ENCODE measurements at places on chromosomes 2 and 18.
A peak's percentile ranks its signal among the peaks of the same experiment; 100 is the strongest.

DNA sequence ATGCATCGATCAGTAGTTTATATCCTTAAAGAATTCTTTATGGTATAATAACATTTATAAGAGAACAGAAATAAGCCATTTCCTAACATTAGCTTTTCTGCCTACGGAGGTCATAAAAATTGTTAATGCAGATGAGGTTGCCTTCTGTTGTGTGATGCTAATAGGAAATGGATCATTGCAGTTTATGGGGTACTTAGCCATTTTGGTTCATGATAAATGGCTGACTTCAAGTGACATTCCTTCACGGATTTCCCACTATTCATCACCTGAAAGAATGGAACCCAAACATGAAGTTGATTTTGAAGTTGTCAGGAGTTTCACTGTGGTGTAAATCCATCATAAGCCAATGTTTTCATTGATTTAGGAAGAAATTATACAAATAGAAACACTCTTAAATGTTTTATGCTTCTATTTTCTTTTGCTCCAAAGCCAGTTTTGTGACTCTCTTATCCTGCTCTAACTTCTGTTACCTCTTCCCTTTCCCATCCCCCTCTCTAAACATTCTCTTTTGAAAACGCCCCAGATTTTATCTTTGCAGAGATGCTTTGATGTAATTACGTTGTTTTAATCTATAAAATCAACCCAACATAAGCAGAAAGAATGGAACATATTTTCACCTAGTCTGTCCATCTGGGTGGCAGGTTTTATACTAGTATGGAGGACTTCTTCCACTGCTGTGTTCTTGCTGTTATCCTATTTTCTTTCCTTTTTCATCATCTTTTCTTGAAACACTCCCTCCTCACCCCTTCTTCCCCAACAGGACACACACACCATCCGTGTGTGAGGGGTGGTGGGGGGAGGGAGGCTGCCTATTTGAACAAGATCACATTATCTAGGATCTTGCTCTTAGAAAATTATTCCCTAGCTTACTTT is 58.2 kb downstream of the GREB1L start:
- DNase-seq, result no peak

DNA sequence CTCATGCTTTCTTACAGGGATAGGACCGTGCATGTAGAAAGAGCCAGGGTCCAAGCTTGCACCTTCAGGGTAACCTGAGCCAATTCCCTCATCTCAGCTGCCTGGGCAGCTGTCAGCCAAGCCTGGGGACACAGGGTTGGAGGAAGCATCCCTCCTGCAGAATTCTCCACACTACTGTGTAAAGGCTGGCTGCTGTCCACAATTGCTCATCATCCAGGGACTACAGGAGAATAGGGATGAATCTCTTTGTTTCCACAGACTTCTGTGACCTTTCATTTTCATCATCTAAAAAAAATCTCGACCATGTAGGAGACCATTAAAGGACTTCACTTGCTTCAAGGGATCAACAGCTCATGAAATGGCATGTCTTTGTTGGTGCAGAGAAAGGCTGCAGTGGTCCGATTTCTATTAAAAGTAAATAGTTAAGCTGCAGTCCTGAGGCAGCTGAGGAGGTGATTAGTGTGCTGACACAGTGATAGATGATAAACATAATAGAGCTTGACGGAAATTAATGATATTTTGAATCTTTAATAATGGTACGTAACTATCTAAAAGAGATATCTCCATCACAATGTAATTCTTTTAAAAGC is 74.4 kb upstream of the COPS8 start:
- DNase-seq, result no peak

GRCh38 chr2:119142824-119143223 is 15.7 kb downstream of the C1QL2 start:
- DNase-seq, result no peak

DNA sequence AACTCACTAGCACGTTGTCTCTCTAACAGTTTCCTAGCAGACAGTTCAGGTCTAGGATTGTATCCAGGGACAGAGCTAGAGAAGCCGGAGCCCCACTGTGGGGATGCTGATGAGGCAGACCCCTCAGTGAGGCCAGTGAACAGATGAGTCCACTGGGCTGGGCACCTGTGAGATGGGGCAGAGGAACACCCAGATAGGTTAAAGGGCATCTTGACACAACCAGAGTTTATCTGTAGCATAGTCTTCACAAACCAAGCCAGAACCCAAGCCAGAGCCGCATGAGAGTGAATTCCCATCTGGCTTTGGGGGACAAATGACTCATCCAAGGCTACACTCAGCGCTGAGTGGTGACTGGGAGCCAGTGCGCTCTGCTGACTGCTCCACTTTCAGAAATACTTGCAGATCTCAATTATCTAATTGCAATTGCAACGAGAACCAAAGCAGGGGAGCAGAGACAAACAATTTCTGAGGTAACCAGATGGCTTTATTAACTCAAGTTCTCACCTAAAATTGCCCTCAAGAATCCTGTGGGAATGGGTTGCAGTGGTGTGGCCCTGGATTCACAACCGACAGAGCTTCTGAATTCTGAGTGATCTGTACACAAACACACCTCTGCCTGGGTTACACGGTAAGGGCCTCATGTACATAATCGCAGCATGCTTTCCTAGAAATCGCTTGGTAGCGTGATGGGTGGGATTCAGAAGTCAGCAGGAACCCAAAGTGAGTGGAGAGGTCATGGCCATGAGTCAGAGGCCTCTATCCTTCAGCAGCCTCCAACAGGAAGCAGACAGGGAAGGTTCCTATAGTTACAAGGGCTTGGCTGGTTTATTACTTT is 48.7 kb upstream of the MSH2 start:
- no peak for DNase-seq

GRCh38 chr2:156329031-156329926 is 3.2 kb downstream of the NR4A2 start:
- no peak for DNase-seq

GRCh38 chr2:126669772-126670171 is 13.8 kb downstream of the GYPC start:
- DNase-seq, result no peak

DNA sequence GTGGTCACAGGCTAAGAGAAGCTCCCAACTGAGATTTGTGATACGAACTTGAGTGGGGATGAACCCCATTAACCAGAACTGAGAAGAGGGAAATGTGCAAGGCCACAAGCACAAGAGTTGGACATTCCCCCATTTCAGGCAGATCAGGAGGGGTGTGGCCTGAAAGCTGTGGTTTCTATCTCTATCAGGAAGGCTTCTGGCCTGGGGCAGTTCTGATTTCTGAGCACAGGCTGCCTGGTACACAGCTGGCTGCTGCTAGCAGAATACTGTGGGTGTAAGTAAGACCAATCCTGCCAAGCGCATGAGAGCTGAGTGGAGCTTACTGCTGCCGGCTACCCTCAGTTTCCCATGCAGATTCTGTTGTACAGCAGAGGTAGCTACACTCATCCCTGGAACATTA is 484.6 kb downstream of the SATB2 start:
- no peak for DNase-seq

GRCh38 chr2:231931481-231931915 is 5.3 kb upstream of the NPPC start:
- DNase-seq, result peak; percentile 56

DNA sequence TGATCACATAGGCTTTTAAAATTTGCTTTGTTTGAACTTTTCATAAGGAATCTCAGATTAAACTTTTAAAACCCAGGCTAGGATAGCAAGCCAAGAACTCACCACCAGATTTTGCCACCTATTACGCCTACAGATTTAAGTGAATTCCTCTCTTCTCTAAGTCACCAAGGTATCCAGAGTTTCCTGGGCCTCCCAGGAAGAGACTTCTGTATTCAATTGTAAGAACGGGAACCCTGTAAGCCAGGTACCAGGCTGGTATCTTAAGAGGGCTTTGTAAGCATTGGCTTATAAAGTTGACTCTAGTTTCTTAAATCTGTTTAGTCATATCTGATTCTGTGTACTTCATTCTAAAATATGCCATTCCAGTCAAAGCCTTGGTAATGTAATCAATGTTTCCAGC is 285.1 kb downstream of the MBD5 start:
- DNase-seq, result no peak

GRCh38 chr2:88690591-88691338 is 708 bp upstream of the RPIA start:
- peak; percentile 69 for DNase-seq

DNA sequence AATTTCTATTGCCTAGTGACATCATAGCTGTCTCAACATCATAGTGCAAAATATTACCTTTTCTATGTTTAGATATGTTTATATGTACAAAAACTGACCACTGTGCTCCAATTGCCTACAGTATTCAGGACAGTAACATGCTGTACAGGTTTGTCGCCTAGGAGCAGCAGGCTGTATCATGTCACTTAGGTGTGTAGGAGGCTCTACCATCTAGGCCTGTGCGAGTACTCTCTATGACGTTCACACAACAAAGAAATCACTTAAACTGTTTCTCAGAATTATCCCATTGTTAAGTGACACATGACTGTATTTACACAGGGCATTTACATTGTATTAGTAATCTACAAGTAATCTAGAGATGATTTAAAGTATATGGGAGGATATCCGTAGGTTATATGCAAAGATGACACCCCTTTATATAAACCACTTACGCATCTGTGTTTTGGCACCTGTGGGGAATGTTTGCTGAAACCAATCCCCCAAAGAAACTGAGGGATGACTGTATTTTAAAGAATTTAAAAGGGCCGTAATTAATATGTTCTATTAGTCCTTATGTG is 24.7 kb downstream of the IL1R2 start:
- DNase-seq, result no peak

GRCh38 chr18:22856870-22857269 is 76.3 kb upstream of the RBBP8 start:
- no peak for DNase-seq

- no peak for DNase-seq
Measured at GRCh38 chr2:162063899-162064298, 10.1 kb downstream of the DPP4 start.

GRCh38 chr2:151632993-151633565 is 101.2 kb downstream of the NEB start:
- no peak for DNase-seq

DNA sequence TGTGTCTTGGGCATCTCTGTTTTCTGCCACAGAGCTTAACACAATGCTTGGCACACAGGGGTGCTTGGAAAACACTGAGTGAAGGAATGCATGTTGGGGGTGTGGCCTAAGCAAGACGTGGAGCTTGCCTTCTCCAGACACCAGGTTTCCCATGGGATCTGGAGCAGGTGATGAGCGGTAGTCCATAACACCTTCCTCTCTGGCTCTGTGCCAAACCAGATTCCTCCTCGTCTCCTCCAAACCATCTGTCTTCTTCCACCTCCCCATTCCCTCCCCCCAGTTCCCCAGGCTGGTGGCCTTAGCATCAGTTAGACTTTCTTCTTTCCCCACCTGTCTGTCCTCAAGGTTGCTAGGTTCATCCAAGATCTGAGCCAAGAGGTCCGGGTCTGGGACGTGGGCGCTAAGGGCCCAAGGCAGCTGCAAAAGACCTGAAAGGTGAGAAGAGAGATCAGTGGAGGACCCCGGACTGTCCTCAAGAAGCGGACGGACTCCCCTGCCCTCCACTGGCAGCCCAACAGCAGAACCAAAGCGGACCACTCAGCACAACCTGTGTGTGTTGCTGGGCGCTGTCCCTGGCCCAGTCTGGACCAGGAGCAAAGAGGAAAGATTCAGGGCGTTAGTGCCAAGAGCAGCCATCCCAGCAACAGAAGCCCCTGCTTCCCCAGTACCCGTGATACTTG is 1.2 kb upstream of the ITM2C start:
- no peak for DNase-seq

GRCh38 chr18:79935925-79936324 is 15.5 kb downstream of the SLC66A2 start:
- DNase-seq, result peak; percentile 24

DNA sequence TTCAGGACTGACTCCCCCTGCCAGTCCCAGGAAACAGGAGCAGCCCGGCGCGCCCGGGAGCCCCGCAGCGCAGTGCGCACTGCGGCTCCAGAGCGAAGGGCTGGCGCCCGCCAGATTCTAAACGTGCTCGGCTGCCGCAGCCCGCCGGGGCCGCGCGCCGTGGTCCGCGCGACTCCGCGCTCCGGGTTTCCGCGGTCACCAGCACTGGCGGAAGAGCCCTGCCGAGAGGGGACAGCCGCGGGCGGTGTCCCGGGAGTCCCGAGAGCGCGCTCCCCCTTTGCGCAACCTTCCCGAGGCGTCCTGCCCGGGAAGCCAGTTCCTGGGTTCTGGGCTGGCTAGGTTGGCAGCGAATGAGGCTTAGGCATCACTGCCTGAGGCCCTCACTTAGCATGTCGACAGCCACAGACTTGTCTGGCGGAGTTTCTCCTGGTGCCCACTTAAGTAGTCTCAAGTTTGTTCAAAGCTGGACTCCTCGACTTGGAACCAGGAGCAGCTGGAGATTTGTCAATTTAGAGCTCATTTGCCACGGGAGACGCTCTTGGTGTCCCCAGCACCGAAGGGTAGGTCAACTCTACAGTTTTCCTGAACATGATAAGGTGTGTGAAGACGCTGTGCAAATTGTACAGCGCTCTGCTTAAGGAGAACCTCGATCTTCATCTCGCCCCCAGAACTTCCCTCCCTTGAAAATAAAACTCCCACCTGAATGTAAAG is 1.5 kb upstream of the VSNL1 start:
- peak; percentile 84 for DNase-seq

GRCh38 chr2:118989481-118989880 is 47.5 kb downstream of the MARCO start:
- peak; percentile 47 for DNase-seq

GRCh38 chr2:177906041-177906718 is 166.4 kb downstream of the PDE11A start:
- peak; percentile 81 for DNase-seq

GRCh38 chr2:128501700-128502099 is 183.0 kb upstream of the HS6ST1 start:
- DNase-seq, result peak; percentile 32

- DNase-seq, result no peak
Measured at GRCh38 chr2:110993557-110994231, 127.0 kb upstream of the BCL2L11 start.

- DNase-seq, result no peak
Measured at GRCh38 chr2:168814046-168814445, 11.6 kb downstream of the NOSTRIN start.

DNA sequence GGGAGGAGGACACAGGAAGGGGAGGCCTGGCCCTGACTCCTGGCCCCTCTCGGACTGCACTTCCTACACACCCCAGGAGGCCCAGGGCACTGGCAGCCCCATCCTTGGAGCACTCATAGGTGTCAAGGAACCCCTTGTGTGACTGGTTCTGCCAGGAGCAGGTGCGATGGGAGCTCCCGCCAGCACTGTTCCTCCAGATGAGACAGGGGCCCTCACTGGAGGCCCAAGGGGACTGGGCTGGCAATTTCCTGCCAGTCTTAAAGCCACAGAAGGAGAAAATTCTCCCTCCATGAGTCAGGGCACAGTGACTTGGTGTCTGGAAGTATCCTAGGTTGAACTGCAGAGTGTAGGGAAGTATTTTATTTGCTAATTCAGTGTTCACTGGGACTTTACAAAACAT is 42.8 kb upstream of the MAL start:
- DNase-seq, result no peak

Data from type B pancreatic cell (in vitro differentiated cells).